ENCODE measurements at places on chromosomes 5 and 9.

DNA sequence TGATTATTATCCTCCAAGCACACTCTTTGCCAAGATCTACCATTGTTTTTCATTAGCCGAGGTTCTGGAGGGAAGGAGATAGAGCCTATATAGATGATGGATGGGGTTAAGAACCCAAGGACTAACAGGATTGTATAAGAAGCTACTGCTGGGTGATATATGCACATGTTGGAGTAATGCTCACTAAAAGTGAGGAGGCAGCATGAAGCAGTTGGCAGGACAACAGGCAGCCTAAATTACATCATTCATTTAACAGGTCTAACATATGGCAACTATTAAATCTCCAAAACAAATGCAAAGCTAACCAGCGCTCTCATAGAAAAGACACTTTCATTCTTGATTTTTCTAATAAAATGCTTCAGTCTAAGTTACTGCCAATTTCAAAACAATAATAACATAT is 293.2 kb downstream of the EPB41L4A start:
- no peak for DNase-seq

DNA sequence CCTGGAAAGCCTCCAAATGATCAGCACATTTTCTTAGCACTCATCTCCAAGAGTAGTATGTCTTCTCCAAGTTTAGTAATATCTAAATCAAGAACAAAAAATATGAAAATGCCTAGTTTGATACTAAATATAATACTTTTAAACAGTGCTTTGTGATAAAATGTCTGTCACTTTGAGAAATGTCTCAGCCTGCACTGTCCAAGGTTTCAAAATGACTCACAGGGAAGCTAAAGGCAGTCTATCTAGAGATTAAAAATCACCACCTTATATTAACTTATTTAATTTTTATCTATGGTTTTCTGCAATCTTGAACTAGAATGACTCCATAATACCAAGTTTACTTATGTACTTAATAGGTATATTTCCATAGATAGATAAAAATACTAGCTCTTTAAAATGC is 633.0 kb upstream of the C9orf72 start:
- no peak for DNase-seq

GRCh38 chr9:133443982-133444381 is 15.8 kb upstream of the CACFD1 start:
- DNase-seq = no peak

DNA sequence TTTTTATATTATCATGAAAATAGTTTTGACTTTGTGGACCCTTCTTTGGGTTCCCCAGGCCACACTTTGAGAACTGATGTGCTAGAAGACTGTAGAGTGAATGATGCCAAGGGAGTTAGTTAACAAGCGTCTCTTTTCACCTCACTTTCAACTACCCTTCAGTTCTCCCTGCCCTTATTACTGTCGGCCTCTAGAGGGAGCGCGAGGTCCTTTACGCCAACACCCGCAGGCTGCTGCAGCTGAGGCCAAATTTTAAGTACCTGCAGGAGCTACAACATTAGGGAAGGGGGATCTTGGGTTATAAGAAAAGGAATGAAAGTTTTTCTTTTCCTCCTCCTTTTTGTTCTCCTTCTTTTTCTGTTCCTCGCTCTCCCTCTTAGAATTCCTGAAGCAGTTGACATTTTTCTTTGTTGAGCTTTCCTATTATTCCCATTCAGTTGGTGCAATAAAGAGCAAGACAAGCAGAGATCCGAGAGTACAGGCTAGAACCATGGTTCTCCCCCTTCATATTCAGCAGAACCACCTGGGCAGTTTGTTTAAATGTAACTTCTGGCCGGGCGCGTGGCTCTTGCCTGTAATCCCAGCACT is 84.0 kb downstream of the ZFAND5 start:
- peak; percentile 43 for DNase-seq

DNA sequence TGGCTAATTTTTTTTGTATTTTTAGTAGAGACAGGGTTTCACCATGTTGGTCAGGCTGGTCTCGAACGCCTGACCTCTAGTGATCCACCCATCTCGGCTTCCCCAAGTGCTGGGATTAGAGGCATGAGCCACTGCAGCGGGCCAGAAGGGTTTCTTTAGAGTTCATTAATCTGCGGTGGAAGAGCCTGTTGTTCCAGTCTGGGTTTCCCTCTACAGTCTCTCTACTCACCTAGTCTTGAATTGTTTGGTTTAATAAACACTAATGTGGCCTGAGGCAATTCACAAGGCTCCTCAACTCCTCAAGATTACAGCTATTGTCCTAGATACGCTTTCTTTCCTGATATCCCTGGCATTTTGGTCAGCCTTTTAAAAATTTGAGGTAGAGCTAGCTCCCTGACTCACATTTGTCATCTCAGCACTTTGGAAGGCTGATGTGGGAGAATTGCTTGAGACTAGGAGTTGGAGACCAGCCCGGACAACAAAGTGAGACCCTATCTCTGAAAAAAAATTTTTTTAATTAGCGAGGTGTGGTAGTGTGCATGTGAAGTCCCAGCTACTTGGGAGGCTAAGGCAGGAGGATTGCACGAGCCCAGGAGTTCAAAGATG is 4.6 kb upstream of the SAR1B start:
- DNase-seq = no peak

DNA sequence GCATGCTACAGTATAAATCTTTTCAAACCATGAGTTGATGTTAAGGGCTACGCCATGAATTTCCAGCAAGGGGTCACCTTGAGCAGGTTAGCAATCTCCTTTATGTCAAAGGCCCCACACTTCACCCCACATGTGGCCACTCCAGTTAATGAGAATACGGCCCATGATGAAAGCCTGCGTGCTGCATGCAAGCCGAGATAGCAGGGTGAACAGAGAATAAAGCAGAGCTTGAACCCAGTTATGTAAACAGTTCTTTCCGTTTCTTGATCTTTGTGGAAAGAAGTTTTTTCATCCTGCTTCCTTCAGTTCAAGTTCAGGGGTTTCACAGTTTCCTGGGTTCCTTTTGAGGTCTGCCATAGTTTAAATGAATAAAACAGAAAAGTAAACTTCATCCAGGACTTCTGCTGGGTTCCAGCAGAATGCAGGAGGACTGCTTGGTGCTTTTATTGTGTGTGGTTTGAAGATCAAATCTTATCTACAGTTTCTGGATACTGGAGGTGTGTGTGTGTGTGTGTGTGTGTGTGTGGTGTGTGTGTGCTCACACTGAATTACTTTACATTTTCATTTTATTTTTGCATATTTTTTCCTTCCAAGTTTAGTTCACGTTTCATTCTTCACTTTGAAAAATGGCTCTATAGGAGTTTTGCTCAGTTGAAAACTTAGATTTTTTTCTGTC is 87.1 kb downstream of the HMHB1 start:
- DNase-seq = no peak

- no peak for DNase-seq
These were observed 326.7 kb downstream of the MAT2B start for GRCh38 chr5:163832155-163832554.
